ENCODE measurements at places on chromosomes 6 and 20.
A peak's percentile ranks its signal among the peaks of the same experiment; 100 is the strongest.

DNA sequence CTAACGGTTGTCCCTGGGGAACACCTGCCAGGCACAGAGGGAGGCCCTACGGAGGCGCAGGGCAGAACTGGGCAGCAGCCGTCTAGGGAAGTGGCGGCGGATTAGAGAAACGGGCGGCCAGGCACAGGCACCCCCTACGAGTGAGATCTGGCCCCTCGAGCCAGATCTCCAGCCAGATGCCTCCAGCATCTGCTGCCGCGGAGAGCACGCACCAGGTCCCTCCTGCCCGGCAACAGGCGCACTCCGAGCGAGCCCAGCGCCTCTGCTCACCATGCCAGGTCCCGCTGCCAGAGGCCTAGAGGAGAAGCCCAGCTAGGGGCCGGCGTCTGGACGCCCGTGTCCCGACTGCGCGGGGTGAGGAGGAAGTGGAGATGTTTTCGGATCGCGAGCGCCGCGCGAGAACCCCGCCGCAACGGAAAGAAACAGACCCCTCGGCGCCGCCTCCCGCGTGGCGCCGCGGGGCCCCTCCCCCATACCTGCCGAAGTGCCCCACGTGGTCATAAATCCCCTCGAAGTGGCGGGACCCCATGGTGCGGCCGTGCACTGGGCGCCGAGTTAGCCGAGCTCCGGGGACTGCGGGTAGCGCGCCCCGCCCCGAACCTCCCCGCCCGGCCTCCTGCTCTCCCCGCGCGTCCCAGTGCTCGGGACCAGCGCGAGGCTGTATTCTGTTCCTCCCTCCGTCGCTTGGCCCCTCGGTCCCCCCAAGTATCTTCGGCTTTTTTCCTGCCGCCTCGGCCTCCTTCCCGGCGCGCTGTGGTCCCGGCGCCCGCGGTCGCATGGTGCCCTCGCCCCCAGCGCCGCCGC is at the start of gene SLC22A16:
Gene SLC22A16, minus strand, starts transcription at position 568 of the 804 bp plus-strand sequence. Its CDS starts 39 bp downstream, at position 529.
- DNase-seq: no peak

GRCh38 chr20:24694157-24694726 is 224.8 kb downstream of the SYNDIG1 start:
- DNase-seq: no peak

DNA sequence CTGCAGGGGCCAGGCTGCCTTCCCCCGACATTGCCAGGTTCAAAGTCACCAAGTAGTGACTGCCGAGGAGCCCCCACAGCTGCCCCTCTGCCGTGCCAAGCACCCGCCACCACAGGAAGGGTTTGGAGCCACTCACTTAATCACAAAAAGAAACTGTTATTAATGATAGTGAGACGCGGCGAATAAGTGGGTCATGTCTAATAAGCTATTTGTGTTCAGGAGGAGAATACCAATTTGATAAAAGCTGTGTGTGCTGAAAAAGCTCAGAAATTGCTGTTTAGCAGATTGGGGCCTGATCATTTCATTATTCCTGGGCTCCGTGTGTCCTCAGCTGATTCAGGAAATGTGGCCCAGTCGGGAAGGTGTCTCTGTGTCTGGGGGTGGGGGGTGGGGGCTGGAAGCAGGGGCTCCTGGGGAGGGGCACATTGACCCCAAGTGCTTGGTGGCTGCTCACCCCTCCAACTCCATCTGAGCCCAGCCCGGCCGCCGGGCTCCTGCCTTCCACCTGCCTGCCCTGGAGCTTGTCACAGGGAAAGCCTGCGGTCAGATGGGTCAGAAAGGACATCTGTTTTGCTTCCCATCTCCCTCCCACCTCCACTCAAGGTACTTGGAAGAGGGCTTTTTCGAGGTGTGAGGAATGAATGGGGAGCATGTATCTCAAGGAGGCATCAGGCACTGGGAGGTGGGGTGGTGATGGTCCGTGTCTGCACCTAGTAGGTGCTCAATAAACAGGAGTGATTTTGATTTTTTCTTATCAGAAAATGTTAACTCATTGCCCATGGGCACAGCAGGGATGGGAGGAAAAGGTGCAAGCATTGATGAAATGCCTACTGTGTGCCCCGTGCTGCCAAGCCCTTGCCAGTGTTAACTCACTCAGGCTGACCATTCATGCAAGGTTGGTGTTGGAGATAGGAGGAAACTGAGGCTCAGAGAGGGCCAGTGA is 3.0 kb downstream of the VSTM2L start:
- peak; percentile 25 for DNase-seq

- no peak for DNase-seq
Observed at GRCh38 chr6:70758883-70759282, 91.2 kb downstream of the SMAP1 start.

DNA sequence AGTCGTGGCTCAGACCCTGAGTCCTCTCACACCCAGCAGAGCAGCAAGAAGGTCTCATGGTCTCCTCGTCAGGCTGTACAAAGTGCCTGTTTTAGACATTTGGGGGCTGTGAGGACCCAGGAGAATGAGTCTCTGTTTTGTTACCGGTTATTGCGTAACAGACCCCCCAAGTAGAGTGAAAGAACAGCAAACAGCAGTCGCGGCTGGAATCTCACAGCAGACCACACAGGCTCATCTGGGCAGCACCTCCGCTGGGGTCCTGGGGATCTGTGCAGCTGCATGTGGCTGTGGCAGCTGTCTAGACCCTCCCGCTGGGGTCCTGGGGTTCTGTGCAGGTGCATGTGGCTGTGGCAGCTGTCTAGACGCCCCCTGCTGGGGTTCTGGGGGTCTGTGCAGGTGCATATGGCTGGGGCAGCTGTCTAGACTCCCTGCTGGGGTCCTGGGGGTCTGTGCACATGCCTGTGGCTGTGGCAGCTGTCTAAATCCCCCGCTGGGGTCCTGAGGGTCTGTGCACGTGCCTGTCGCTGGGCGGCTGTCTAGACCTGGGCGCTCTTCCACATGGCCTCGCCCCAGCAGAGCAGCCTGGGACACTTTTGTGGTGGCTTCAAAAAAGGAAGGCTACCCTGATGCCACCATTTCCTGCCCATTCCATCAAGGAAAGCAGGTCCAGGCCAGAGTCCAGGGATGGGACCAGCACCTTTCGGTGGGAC is 24.7 kb downstream of the ENTPD6 start:
- DNase-seq: no peak

GRCh38 chr6:80287607-80288006 is 181.1 kb downstream of the BCKDHB start:
- no peak for DNase-seq

DNA sequence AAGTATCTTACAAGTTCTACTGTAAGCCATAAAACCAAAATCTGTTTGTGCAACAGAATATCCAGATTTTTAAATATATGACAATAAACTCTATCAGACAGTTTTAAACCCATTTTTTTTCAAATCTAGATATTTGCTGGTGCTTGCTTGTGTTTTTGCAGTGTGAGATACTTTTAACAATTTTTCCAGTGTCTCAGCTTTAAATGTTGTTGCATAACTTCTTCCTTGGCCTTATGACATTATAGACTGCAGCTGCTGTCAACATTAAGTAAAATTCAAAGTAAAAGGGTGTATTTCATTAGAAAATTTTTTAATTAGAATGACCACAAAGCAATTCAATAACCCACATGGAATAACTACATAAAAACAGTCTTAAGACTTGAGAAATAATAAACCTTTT is 139.5 kb downstream of the PTPRK start:
- DNase-seq: no peak

DNA sequence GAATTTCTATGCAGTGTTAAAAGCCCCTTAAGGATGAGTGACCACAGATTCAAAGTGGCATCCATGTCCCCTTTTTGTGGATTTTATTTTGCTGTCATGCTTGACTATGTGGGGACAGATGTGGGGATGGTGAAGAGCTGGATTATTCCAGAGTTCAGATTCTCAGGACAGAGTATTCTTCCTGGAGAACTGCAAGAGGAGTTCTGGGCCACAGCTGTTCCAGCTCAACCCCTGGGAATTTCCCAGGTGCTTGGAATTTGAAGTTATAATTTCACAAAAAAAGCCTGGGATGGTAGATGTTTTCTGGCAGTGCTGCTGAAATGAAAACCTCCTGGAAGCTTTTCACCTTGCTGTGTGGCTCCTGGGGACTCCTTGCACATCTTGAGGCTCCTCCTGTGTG is 671.8 kb upstream of the MARCKS start:
- DNase-seq: no peak

GRCh38 chr6:158417760-158418098 is 105.5 kb downstream of the TULP4 start:
- DNase-seq: no peak

DNA sequence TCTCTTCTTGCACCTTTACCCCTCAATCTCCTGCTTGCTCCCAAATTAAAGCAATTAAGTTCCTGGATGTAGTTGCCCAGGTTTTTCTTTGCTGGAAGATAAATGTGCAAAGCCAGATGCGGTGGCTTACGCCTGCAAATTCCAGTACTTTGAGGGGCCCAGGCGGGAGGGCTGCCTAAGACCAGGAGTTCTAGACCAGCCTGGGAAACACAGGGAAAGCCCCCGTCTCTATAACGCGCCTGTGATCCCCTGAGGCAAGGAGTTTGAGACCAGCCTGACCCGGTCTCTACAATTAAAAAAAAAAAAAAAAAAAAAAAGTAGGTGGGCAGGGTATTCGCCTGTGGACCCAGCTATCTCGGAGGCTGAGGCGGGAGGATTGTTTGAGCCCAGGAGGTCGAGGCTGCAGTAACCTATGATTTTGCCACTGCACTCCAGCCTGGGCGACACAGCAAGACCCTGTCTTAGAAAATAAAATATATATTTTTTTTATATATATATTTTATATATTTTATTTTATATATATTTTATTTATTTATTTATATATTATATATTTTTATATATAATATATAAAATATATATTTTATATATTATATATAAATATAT is 461 bp upstream of the DCDC2 start:
- peak; percentile 5 for DNase-seq

DNA sequence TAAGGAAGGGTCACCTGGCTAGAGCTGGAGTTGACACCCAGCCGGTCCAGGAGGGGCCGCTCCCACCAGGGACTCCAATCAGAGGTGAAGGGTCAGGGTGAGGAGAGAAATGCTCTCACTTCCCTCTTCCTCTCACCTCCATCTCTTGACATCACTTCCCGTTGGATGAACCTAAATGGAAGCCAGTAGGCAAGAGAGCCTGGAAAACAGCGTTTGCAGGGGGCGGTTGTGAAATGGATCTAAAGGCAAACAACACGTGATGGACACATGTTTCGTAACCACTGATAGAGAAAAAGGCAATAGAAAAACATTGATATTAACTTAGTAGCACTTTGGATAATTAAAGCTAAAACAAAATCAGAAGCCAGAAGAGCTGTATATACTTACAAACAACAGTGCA is 105.6 kb upstream of the FOXA2 start:
- no peak for DNase-seq

- no peak for DNase-seq
Observed at GRCh38 chr6:144265390-144265789, 19.7 kb upstream of the UTRN start.

DNA sequence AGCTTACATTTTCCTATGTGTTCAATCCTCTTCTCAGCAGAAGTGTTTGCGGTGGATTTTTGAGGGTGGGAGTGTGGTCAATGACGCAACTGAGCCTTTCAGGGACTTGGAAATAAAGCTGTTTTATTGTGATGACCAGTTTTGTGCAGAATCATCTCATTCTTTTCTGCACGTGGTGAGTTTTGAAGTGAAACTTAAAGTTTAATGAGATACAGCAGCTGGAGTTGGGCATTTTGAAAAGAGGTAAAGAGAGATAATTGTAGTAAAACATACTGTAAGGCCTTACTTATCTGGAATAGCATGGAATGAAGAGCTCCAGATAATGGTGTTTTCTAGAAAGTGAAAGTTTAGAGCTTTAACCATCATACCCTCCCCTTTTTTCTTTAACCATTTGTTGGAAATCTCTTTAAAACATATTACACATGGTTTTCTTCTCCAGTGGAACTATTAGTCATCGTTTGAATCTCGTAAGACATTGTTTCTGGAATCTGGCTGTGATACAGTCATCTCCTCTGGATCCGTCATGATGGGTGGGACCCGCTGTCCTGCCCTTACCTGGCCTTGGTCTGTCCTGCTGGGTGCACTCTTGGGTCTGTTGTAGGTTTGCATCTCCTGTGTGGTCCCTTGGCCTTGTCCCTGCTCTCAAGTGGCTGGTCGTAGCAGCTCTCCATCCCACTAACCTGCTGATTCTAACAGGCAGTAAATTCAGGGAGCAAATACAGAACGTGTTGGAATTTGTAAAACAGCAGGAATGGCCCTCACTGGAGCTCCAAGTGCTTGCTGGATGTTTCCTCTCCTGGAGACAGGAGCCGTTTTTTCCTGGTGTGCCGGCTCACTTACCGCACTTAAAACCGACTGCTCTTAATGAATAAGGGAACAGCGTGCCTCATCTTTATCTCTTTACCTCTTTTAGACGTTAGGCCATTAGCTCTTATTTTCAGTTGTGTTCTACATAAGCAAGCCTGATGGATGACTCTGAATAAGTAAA is 29.8 kb downstream of the UST start:
- no peak for DNase-seq

GRCh38 chr6:41426438-41426851 is 91.0 kb downstream of the NCR2 start:
- no peak for DNase-seq

- no peak for DNase-seq
Observed at GRCh38 chr6:143002686-143003085, 57.7 kb upstream of the HIVEP2 start.

DNA sequence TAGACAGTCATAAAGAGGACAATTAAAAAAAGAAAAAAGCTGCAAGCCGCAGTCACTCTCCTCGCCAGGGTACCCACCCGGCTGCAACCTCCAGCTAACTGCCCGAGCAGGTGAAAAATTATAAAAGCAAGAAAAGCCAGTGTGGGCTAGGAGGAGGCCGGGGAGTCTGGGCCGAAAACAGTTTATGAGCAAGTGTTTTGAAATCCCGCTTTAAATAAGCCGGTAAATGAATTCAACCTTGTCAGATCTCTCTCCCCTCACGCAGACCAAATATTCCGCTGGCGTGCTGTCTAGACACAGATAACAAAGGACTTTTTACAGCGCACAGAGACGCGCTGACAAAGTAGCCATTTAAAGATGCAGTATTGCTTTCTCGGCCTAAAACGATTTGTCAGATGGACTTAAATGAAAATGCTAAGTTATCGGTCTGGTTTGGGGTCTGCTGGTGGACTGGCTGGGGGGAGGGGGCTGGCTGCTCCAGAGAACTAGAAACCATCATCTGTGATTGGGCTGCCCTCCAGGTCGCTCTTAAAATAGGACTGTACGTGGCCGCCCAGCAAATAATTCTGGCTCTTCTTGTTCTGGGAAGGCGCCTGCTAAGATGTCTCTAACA is 24.6 kb downstream of the PMEPA1 start:
- DNase-seq: peak; percentile 18
